ENCODE measurements at places on chromosomes 2 and 18.

DNA sequence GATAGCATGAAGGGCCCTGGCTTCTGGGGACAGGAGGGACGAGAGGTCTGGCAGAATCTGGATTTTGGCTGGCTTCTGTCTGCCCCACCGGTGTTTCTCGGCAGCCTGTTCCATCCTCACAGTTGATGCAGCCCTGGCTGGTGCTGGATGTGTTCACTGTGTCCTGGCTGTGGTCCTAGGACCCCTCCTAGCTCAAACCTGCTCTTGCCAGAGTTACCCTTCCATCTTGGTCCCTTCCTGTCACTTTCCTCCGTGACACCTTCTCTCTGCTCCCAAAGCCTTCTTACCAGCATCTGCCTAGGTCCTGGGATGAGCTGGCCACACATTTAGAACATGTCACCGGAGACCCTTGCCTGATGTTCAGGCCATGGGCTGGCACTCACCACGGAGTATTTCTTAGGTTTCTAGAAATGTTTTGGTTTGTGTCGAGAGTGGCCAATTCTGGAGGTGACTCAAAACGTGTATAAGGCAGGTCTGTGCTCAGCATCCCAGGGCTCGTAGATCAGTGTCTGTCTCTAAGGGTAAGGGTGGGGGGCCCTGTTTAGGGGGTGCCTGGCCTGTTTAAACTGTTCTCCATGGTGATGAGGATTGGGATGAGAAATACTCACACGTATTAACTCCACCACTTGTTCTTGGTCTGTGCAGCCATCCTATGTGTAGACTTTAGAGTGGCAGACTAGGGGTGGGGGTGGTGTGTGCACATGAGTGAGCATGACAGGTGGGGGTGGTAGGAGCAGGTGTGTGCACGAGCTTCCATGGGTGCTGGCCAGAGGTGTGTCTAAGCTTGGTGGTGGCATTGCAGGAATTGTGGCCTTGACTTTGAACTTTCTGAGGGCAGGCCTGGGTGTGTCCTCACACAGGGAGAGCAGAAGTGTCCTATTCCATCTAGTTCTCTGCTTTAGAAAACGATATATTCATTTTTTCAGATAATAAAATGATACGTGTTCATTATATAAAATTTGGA lies 162.7 kb downstream of the DYSF start:
- no peak for DNase-seq

- no peak for DNase-seq
Observed at GRCh38 chr18:58937071-58937886, 72.6 kb downstream of the ZNF532 start.

- DNase-seq, result no peak
Observed at GRCh38 chr2:73105511-73105971, 7.2 kb downstream of the RAB11FIP5 start.

DNA sequence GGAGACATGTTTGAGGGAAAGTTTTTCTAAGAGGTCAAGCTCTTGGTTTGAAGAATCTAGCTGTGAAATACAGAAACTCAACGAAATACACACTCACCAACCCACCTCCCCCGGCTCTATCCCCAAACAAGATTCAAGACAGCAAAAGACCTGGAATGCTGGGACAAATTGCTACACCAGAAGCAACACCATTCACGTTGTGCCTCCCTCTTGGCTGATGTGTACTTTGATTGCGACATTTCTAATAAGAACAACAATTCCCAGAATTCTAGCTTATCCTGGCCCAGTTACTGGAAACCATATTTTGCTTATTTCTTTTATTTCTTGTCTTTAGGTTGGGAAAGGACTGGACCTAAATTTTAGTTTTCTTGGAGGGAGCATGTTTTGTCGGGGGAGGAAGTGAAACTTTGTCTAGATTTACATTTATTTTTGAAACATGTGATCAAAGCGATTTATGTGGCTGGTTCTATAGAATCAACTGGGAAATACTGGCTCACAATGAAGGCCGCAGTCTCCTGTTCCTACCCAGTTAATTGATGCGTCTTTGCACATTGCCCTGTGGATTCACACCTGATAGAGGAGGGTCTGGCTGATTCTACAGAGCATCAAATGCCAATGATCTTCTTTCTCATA lies 29.6 kb upstream of the LPIN1 start:
- DNase-seq, result no peak

DNA sequence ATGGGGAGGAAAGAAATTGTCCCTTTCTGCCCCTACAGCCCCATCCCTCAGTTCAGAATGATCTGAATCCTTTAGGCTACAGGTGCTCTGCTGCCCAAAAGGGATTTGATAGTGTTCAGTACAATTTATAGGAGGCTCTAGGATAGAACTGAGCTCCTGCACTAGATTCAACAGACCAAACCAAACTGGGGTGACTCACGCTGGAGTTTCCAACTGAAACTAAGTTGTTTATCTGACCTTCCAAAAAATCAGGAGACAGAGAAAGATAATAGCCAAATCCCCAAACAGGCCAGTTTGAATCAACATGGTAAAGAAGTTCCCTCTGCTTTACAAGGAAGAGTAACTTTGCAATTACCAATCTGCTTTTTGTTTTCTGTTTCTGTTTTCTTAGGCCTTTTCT lies 72.7 kb upstream of the MBOAT2 start:
- DNase-seq, result no peak

DNA sequence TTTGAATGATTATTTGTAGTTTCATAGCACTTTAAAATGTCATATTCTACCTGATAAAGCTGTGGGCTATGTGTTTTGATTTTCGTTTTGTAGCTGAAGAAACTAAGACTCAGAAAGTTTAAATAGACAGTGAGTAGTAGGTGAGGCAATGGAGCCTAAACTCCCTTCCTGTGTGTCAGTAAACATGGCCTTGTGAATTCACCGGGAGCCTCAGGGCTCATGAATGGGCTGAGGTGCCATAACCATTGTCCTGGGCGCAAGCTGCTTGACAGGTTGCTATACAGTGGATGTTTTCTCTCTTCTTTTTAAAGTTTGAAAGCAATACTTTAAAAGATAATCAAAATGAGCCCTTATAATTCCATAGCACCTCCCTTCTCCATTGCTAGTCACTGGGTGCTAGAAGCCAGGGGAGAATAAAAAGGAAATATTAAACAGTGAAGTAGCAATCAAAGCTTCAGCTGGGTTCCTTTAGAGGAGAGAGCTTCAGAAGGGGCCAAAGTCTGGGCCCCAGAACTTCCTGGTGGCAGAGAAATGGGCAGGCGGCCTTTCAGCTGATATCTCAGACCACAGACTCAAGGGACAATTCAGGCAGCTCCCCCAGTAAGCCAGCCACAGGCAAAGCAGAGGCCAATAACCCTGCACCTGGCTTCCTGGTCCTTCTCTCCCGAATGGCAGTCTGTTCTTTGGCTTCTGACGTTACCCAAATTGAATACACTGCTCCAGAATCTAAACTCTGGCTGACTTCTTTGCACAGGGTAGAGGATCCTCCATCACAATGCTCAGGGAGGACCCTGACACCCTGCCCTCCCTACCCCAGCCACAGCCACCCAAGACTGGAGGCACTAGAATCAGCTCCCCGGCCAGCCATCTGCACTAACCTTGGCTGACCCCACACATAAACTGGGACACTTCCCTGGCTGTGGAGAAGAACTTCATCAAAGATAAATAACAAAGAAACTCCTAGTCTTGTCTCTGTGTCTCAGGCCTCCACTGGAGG lies 51.8 kb upstream of the NPAS2 start:
- DNase-seq, result no peak

DNA sequence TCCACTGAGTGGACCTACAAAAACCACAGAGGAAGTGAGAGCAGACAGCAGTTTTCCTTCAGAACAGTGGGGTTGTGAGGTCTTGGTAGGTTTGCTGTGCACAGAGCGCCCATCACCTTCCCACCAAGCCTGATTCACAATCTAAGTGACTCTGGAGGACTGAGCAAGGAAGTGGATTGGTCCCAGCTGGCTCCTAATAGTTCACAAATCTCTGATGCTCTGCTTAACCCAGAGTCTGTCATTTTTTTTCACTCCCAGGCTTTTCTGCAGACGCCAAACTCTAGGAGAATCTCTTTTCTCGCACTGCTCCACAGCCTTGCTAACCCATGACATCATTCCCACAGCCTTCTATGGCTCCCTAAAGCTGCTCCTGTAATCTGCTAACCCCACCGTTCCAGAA lies 280.4 kb downstream of the C1D start:
- no peak for DNase-seq

DNA sequence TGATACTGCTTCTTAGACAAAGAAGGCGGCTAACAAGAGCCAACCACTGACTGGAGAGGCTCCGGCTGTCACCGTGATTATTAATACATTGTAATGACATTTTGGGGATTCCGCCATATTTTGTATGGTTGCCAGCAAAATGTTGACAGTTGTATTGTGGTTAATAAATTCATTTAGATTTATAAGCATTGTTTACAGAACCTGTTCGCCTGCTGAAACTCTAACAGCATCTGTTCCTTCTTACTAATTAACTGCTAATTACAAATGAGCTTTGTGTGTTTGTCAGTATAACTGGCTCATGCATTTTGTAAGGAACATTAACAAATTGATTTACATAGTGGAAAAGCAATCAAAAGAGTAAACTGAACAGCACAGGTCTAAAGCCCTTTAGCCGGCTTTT lies 332.4 kb downstream of the GBX2 start:
- DNase-seq, result peak; percentile 15

DNA sequence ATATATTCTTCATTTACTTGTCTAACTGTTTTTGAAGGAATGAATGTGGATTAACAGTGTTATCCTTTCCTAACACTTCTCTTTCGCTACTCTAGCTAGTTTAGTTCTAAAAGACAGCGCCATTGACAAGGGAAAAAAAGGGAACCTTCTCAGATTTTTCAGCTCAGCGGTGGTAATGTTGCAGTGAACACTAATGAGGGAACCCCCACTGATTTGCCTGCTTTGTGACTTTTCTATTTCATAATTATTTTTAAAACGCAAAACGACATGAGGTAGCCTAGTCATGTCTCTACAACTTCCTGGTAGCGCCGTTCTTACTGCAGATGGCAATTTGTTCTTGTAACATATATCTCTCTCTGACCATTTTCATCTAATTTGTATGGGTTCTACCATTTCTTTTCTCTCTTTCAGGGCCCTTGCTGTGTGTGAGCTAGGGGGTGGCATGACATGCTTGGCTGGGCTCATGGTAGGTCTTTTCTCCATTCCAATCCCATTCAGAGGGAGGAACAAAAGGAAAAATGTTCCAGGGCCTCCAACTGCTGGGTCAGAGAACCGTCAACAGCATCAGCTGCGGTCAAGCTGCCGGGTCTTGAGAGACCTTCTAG lies 235.5 kb upstream of the SIX3 start:
- no peak for DNase-seq

DNA sequence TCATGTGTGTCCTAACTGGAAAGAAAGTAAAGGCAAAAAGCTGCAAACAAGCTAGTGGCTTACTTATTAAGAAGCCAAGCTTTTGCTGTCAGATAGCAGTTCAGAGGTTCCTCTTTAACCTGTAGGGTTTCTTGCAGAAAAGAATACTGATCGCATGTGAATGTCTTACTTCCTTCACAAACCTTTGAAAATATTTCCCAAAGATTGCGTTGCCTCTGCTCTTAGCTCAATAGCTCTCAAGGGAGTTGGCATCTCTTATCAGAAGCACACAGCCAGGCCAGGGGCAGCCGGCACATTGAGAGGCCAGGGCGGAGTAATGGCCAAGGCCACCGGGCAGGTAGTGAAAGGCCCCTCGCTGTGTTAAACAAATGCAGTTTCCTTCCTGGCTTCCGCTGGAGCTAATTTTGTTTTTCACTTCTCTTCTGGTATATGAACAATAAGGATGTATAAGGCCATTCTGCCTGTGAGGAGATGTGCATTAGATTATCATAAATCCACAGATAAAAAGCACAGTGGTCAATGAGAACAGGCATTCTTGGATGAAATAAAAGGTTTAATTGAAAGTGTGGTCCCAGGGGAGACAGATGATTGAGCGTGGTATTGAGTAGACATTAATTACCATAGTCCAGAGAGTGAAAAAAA lies 542.4 kb upstream of the NRP2 start:
- DNase-seq, result peak; percentile 87

DNA sequence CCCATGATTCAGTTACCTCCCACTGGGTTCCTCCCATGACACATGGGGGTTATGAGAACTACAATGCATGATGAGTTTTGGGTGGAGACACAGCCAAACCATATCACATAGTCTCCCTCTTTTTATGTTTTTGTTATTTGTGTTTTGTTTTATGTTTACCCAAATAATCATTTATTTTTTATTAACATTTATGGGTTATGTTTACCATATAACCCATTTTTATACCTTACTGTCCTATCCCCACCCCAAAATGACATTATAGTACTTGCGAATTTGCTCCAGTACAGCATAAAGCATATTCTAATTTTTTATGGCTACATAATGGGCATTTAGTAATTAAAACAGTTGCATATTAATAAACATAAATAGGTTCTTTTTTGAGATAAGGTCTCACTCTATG lies 61.9 kb upstream of the TTC27 start:
- no peak for DNase-seq

- DNase-seq, result peak; percentile 4
Observed at GRCh38 chr2:98412751-98413458, 31.8 kb upstream of the INPP4A start.

DNA sequence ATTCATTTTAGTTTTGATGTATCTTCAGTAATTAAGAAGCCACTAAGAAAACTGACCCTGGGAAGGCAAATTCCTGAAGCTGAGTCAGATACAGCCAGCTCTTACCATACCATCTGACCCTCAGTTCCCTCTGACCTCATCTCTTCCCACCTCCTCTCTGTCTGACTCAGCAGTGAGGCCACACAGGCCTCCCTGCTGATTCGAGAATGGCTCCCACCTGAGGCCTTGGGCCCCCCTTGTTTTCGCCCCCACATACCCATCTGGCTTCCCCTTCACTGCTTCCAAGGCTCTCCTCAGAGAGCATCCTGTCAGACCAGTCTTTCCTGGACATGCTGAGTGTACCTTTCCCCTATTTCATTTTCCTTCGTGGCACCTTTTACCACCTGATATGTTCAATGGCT lies 71.0 kb upstream of the CYP1B1 start:
- DNase-seq, result no peak

DNA sequence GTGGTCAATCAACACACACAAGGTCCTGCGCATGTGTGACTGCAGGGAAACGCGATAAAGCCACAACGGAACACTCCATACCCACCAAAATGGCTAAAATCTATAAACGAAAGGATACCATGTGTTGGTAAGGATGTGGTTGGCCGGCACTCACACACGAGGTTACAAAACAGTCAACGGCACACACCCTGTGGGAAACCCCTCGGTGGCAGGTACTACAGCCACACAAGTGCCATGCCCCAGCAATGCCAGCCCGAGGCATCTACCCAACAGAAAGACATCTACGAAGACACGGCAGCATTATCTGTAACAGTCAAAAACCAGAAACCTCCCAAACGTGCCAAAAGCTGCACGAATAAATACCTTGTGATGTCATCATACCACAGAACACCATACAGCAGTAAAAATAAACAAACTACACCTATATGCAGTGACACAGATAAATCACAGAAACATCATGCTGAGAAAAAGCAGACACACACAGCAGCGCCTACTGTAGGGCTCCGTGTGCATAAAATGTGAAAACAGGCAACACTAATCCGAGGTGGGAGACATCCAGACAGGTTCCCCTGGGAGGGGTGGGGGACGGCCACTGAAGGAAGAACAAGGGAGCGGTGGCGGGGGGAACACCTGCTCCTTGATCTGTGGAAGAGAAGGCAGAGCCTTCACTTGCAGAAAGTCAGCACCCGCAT lies 36.7 kb downstream of the HDAC4 start:
- no peak for DNase-seq

Measured in NCI-H748 treated with DMSO at 0.1 percent for 48 hours (cell line).